Activated CD8-positive, alpha-beta memory T cell treated with anti-CD3 and anti-CD28 coated beads, Interleukin-2, amount 10 ng/mL, durations not matched to agents 7 days and 5 days (primary cell): ENCODE measurements at places on chromosomes 7 and 10.
A peak's percentile ranks its signal among the peaks of the same experiment; 100 is the strongest.

GRCh38 chr10:62095181-62096122 lies 173.2 kb downstream of the RTKN2 start:
- DNase-seq, result no peak

- no peak for DNase-seq
These were observed 991 bp downstream of the ANKRD61 start for GRCh38 chr7:6032167-6032566.

DNA sequence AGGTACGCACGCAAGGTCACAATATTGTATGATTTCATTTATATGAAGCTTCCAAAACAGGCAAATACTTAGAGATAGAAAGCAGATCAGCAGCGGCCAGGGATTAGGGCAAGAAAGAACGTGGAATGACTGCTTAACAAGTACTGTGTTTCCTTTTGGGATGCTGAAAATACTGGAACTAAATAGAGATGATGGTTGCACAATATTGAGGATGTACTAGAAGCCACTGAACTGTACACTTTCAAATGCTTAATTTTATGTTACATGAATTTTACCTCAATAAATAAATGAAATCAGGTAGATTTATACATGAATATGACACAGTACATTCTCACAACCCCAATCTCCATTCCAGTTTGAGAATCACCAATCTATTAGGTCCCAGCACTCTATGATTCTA lies 15.6 kb downstream of the SEM1 start:
- no peak for DNase-seq

DNA sequence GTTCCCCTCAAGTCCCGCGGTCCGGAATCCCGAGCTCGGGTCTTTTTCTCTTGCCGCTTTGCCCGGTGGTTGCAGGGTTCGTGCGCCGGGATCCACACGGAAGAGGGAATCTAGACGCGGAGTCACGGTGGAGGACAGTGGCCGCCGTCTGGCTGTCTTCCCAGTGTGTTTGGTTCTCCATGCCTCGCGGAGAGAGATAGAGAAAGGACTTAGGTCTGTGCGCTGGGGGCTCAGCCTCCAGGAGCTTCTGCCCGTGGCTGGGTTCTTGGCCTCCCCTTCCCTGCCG lies 1.6 kb downstream of the FFAR4 start:
- no peak for DNase-seq

GRCh38 chr10:68109331-68109730 lies at the start of gene MYPN:
Gene MYPN (plus strand): TSS chr10:68109488. CDS start chr10:68121439, 11,951 bp downstream.
- DNase-seq, result no peak

DNA sequence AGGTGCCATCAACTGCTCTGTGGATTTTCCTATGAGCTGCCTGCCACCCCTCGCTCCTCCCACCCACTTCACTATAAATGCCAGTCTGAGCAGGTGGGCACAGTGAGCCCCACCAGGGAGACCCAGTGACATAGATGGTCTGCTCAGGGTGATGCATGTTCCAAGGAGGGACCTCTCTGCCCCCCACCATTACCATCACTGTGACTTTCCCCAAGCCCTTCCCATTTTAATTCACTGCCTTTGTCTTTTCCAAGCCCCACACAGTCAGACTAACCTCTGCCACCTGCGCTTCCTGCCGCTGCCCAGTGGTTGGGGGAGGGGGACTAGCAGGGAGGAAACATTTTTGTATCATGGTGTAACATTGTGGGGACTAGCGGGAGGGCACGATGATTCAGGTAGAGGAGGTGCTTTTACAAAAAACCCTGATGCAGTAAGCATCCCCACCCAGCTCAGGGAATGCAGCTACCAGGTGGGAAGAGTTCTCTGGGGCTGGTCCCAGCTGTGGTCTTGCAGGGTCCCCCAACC lies 24.6 kb downstream of the PRSS2 start:
- DNase-seq, result peak; percentile 73

DNA sequence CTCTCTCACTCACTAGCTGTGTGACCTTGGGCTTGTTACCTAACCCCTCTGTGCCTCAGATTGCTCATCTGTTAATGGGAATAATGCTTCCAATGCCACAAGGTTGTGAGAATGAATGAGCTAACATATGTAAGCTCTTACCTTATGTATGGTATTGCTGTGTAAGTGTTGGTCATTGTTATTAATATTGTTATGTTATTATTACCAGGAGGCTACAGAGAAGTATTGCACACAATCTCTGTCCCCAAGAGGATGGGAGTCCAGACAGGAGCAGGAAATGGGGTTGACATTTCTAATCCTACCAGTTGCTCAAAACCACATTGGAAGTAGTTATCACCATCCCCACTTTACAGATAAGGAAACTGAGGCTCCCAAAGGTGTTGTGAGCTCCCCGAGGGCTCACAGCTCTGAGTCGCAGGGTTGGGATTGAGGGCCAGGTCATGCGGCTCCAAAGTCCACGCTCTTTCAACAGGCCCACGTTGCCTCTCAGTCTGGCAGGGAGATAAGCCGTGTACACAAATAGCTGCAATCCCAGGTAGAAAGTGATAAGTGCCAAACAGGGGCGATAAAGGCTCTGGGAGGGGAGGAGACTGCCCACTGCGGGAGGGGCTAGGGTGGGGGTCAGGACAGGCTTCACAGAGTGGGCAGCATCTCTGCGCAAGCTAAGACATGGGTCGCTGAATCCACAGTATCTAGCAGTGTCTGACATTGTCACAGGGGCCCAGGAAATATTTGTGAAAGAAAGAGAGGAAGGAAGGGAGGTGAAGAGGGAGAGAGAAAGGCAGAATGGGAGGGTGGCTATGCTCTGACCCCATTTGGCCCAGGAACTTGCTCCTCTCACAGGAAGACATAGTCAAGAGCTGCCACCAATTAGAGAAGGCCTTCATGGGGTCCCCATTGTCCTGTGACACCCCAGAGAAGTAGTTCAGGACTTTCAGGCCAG lies 9.6 kb upstream of the ZMIZ1 start:
- DNase-seq, result no peak

GRCh38 chr10:103232772-103233488 lies 12.8 kb upstream of the RPEL1 start:
- DNase-seq, result no peak

DNA sequence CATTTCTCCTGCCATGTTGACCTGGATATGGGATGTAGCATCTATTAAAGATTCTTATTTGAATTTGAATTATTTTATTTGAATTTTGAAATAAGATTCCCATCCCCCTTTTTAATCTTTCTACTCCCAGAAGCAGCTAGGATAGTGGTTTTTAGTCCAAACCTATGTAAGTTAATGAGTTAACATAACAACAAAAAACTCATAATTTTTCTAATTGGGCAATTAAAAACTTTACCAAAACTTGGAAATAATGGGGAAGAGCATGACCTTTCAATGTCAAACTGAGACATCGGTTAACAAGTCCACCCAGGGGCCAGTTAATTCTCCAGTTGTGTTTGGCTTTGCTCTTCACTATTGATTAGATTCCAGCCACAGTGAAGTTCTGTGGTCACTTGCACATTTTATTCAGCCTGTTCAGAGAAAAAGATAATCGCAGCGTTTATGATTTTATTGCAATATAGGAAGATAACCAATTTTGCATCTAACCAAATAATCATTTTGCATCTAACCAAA lies 1.2 kb upstream of the FAM13C start:
- no peak for DNase-seq

- DNase-seq, result no peak
These were observed 459.3 kb upstream of the NRP1 start for GRCh38 chr10:33793793-33794192.

- DNase-seq, result peak; percentile 21
These were observed 148.6 kb downstream of the ELFN1 start for GRCh38 chr7:1818575-1819258.
